ENCODE measurements at places on chromosomes 2 and 18.

- no peak for DNase-seq
Observed at GRCh38 chr2:207183506-207183905, 17.8 kb upstream of the KLF7 start.

DNA sequence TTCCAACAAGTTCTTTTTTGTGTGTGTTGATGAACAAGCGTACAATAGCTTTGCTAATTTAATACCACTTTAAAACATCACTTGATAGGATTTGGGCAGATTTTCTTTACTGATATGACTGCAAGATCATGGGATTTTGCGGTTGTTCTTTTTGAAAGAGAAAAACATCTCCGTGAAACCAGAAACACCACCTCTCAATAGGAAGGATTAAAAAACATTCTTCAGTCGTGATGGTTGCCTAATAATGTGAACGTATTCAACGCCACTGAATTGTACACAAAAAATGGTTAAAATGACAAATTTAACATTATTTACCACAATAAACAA, 19.3 kb downstream of the RBMS1 start:
- no peak for DNase-seq

- DNase-seq, result no peak
Observed at GRCh38 chr2:20615068-20615465, 35.8 kb downstream of the HS1BP3 start.

GRCh38 chr2:84894758-84895520, 10.5 kb upstream of the TMSB10 start:
- no peak for DNase-seq

DNA sequence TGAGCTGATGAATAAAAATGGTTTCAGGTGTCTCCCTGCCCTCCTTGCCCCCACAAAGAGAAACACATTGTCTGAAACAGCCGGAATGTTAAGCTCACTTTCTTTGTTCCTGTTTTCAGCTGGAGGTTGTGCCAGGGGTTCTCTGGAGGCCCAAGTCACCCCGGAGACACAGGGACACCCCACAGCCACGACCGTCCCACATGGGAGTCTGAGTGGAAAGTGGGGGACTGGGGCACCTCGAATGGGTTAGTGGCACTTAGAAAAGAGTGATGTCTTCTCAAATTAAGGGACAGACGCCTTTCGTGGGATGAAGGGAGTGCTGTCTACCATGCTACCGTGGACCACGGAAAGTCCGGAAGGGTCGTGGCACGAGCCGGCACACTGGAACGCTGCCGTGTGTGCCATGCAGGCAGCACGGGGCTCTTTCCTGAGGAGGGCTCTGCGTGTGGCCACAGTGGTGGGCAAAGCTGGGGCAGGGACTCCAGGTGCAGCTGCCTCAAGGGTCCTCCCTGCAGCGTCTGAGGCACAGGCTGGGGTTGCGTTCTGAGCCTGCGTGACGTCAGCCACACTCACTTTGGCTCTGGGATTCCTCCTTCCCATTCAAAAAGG, 39.4 kb upstream of the CTDP1 start:
- no peak for DNase-seq
